ENCODE measurements at places on chromosomes 6 and 20. TPM values are rescaled to one million over a fixed set of nuclear protein-coding genes. Genes with fewer than 3 reads are reported as not detected.

DZANK1 gene
- 1.8 TPM for total RNA-seq

LHFPL5 gene
- total RNA-seq: not detected

GRCh38 chr6:11237956-11238355 lies 5.5 kb upstream of the NEDD9 start:
- no peak for DNase-seq

- DNase-seq: no peak
Observed at GRCh38 chr6:121925024-121925423, 474.4 kb upstream of the HSF2 start.

DLL1 gene
- 26.6 TPM for total RNA-seq

All from left colon (tissue), 2 donors.